H1 (cell line): ENCODE measurements at places on chromosomes 12 and 14. TPM values are rescaled to one million over a fixed set of nuclear protein-coding genes. Genes with fewer than 3 reads are reported as not detected.
A peak's percentile ranks its signal among the peaks of the same experiment; 100 is the strongest.

DNA sequence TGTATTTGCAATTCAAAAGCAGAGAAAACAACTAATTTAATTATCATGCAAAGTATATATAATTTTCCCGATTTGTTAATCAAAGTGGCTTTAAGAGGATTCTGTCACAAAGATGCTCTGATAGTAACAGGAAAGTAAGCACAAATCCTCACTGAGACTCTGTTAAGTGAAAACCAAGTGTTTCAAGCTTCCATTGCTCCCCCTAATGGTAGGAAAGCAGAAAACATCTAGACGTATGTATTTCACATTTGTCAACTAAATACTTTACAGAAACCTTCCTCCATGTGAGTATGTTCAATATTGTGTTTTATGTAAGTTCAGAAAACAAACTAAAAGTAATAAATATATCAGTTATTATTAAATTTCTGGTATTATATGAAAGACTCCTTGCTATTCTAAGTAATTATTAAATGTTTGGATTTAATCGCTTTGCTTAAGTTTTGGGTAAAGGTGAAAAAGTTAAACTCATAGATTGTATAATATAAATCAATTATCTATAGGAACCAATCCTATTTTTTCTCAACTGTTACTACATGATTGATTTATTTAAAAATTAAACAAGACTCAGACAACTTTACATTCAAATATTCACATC, 1.5 kb upstream of the NTS start:
- DNase-seq = no peak

DNA sequence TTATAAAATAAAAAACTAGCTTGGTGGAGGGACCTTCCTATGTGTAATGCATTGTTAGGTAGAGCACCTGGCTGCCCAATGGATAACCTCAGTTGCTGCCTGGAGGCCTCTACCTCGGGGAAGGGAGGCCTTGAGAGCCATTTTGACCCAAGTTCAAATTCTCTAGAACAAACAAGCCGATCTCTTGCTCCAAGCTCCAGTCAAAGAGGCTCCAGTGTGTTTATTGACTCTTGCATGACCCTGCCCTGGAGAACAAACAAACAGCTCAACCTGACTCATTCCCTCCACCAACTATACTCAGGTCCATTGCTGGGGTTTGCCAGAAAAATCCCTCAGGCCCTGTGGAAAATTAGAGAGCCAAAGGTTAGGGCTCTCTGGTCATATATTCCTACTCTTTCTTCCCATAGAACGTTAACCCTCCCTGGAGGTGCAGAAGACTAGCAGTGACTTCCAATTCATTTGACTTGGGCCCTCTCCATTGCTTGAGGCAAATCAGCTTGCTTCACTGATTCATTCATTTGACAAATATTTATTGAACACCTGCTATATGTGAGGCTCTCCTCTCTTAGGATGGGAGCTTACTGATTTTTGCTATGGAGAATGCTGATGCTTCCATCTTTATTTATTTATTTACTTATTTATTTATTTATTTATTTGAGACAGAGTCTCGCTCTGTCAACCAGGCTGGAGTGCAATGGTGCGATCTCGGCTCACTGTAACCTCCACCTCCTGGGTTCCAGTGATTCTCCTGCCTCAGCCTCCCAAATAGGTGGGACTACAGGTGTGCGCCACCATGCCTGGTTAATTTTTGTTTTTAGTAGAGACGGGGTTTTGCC, 73.7 kb upstream of the CISTR start:
- DNase-seq = no peak

DNA sequence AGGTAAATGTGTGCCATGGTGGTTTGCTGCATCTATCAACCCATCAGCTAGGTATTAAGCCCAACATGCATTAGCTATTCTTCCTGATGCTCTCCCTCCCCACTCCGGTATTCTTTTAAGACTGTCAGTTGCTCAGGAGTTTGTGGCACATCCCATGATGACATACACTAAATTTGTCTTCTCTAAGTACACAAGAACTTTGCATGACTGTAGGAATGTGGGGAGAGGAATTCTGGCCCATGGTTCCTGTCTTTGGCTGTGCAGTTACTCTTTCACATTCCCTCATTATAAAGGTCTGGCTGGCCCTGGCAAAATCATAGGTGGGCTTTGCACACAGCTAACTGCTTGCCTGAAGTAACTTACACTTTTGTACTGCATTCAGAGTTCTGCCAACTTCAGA, 30.3 kb downstream of the HMGA2 start:
- no peak for DNase-seq

DNA sequence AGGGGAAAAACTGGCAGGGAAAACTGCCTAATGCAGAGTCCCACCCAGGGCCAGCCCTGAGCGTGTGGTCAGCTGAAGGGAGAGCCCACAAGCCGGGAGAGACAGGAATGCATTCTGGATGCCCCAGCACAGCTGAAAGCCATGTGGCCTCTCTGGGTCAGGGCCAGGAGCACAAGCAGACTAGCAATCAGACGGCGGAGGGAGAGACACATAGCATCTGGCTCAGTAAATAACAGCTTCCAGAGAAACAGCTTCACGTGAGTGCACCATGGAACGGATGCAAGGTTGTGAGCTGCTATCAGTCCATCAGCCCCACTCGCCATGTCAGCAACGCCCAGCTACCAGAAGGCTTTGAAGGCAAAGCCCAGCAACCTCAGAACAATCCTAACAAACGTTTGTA, 28.2 kb upstream of the TMEM106C start:
- no peak for DNase-seq

The KRT5 gene
- total RNA-seq = not detected in 2 replicates

DNA sequence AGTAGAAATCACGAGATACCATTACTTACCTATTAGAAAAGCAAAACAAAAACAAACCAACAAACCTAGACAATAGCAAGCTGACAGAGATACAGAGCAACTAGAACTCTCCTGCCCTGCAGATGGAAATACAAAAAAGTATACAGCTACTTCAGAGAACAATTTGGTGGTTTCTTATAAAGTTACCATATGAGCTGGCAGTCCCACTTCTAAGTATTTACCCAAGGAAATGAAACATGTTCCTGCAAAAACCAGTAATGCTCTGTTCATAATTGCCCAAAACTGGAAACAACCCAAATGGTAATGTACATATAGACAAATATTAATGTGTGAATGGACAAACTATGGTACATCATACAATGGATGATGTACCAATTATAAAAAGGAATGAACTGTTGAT, 31.7 kb downstream of the FUT8 start:
- no peak for DNase-seq

The INHBE gene
- total RNA-seq = 7.0 and 10.2 TPM in 2 replicates

The SOX5 gene
- total RNA-seq = 1.1 and 2.6 TPM in 2 replicates

GRCh38 chr12:68768431-68768939, 22.5 kb downstream of the SLC35E3 start:
- DNase-seq = no peak

GRCh38 chr12:88309546-88309945, 167.4 kb downstream of the TMTC3 start:
- no peak for DNase-seq

GRCh38 chr12:25994901-25995625, 36.6 kb downstream of the RASSF8 start:
- no peak for DNase-seq

DNA sequence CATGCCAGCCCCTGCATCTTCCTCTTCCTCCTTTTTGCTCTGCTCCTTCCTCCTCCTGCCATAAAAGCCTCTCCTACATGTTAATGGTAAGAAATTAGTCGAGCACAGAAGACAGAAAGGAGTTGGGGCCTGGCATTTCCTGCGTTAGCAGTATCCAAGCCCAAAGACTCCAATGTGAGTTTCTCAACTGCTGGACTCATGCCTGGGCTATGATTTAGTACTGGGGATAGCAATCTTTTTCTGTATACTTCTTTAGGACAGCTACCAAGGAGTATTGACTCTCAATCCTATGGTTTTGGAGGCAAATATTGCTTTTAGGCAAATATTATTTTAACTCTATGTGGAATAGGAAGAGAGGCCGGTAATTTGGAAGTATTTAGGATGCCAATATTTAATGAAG, 18.0 kb upstream of the SLC38A4 start:
- DNase-seq = no peak

The HHIPL1 gene
- 2.6 and 3.1 TPM in 2 replicates for total RNA-seq

The VDR gene
- 0.34 and 0.65 TPM in 2 replicates for total RNA-seq

The GUCY2C gene
- total RNA-seq = 2.5 and 3.2 TPM in 2 replicates

DNA sequence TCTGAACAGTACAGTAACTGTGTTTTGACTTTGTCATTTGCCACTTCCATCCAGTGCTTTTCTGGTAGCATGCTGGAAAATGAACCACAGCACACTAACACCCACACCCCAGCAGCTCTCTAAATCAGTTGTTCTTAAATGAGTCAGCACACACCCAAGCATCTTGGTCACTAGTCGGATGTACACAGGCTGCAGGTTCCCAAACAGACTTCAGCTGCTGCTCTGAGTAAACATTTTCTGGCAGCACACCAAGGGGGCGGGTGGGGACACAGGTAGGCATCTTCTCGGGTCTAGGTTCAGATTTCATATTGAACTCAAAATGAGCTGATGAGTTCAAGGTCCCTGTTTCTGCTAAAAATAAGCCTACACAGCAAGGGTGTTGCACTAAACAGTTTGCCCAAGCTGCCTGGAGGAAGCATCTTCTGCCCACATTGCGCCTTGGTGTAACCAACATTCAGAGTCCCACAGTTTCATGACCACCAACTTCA, 39.8 kb downstream of the IFNG start:
- DNase-seq = no peak

GRCh38 chr14:92565040-92565717, 51.6 kb downstream of the RIN3 start:
- no peak for DNase-seq

GRCh38 chr12:57590864-57591781, at the start of gene PIP4K2C:
TSS of gene PIP4K2C (plus strand) at chr12:57591192. CDS start at chr12:57591290, 98 bp downstream.
- peak; percentile 81 for DNase-seq

- no peak for DNase-seq
Observed at GRCh38 chr14:102442241-102443211, 67.0 kb downstream of the ANKRD9 start.

DNA sequence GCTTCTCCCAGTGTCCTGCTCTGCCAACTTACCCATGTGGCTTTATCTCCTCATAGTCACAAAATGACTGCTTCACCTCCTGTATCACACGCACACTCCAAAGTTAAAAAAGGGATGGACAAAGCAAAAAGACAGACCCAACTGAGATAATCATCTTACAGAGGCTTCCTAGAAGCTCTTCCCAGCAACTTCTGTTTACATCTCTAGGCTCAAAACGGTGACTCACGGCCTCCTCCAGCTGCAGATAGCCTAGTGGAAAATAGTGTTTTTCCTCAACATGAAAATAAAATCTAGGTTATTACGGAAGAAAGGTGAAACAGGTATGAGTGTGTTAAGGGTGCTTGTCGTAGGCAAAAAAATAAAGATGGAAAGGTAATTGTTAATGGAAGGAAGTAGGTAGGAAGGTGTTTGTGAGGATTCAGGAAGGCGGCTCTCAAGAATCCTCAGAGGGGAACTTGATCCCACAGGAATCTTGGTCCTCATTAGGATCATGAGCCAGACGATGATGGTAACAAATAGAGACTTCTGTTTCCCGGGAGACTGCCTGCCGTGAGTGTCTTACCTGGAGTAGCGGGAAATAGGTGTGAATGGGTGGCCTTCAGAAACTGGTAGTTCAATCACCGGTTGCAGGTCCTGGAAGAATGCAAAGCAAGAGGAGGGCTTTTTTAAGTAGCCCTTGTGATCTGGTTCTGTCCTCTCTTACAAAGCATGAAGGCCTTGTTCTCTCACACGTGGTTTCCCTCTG, 487.5 kb upstream of the TMEM132C start:
- no peak for DNase-seq

DNA sequence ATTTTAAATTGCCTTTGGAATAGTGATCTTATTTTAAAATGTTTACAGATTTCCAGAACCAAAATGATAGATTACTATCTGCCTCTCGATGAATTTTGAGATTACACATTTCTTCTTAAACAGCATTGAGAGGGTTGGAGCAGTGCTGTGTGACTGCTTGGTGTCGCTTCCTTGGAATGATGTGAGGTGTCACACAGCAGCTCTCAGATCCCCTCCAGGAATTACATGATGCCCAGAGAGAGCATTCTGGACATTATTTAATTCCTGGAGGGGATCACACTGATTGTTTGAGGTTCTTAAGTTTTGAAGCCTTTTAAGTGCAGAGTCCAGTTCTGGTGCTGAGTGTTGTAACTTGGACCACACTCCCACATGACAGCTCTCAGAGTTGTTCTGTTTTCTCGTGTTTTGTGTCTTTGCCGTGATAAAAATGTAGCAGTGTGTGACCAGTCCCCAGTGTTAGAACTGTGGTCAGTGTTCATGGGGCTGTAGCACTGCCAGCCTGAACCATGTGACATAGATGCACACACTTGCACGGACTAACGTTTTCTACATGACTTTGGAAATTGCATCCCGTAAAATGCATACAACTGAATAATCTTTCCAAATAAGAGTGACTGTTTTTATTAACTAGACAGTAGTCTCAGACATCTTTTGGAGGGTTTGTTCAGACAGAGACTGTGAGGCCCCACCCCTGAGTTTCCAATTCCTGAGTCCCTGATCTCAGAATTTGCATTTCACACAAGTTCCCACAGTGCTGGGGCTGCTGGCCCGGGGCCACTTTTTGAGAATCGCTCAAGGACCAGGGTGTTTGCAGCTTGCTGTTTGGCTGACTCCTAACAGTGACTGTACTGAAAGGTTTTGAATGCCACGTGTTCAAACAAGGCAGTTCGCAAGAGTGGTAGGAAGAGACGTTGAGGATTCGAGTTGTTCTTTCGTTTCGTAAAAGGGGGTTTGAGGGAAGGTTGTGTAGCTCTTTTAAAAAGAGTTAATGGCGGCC, 26.0 kb downstream of the XRCC3 start:
- DNase-seq = no peak
